ENCODE measurements at places on chromosomes 5 and 9. TPM values are rescaled to one million over a fixed set of nuclear protein-coding genes. Genes with fewer than 3 reads are reported as not detected.

Gene ADRB2
- polyA plus RNA-seq, result 1.0 TPM

Gene MRPS2
- 113 TPM for polyA plus RNA-seq

Gene NUP188
- 49.5 TPM for polyA plus RNA-seq

Gene CD14
- polyA plus RNA-seq, result 0.19 TPM

Gene SPATA31C1
- not detected for polyA plus RNA-seq

Gene IL4
- not detected for polyA plus RNA-seq

DNA sequence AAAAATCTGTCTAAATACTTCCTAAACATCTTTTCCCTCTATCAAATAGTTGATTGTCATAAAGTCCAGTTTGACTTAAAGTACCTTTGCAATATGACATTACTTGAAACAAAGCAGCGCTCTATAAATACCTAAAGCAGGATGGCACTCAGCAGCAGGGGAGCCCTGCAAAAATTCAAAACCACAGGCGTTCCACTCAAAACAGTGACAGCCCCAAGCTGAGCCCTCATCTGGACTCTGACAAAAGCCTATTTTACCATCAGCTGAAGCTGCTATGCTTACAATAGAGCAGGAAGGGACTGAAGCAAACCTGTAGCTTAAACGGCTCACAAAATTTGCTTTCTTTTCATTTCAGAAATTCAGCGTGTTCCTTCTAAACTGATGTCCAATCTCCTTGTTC is 11.5 kb downstream of the GABRA6 start:
- no peak for DNase-seq

- no peak for DNase-seq
Observed at GRCh38 chr9:137694236-137694959, 75.6 kb downstream of the EHMT1 start.

DNA sequence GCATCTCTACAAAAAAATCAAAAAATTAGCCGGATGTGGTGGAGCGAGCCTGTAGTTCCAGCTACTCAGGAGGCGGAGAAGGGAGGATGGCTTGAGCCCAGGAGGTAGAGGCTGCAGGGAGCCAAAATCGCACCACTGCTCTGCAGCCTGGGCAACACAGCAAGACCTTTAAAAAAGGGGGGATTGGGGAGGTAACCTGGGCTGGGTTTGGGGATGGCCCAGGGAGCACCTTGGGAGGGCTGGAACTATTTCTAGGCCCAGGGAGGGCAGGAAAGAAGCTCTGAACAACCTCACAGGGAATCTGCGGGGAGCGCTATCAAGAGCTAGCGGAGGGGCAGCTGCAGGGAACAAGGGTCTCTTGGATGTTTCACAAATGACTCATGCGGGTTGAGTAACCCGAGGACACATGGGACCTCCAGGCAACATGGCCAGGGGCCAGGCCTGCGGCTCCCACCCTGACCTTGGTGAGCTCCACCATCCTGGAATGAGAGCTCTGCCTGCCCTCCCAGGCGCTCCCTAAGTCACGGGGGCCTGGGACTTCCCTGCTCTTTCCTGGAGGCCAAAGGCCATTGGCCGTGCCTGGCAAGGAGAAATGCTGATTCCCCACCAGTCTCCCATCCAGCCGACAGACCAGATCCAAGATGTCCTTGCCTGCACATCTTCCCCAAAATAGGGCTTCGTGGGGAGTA is 23.4 kb downstream of the SARDH start:
- peak; percentile 59 for DNase-seq
